ENCODE measurements at places on chromosomes 3 and 15. TPM values are rescaled to one million over a fixed set of nuclear protein-coding genes. Genes with fewer than 3 reads are reported as not detected.

CPNE9 gene
- not detected for total RNA-seq

- no peak for DNase-seq
Observed at GRCh38 chr15:77042955-77043920, 27.7 kb downstream of the TSPAN3 start.

- DNase-seq, result peak; percentile 36
Observed at GRCh38 chr15:44584162-44584749, 47.3 kb downstream of the EIF3J start.

DNA sequence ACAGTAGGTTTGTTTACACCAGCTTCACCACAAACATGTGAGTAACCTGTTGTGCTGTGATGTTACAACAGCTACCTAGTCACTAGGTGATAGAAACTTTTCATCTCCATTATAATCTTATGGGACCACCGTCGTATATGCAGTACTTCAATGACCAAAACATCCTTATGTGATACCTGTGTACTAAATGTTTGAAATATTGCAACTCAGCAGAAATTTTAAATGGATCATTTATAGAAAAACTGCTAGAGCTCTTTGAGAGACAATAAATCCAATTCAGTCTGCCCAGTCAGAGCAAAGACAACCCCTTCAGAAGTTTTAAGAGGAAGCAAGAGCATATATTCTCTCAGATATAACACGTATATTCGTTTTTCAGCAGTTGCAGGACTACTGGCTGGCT is 73.4 kb downstream of the THBS1 start:
- no peak for DNase-seq

GOLGA6A gene
- not detected for total RNA-seq

NECTIN3 gene
- 12.2 TPM for total RNA-seq

GRCh38 chr3:132456136-132456535 is 38.8 kb downstream of the DNAJC13 start:
- no peak for DNase-seq

GRCh38 chr3:120615847-120616609 is 19.9 kb downstream of the NDUFB4 start:
- DNase-seq, result peak; percentile 52

DNA sequence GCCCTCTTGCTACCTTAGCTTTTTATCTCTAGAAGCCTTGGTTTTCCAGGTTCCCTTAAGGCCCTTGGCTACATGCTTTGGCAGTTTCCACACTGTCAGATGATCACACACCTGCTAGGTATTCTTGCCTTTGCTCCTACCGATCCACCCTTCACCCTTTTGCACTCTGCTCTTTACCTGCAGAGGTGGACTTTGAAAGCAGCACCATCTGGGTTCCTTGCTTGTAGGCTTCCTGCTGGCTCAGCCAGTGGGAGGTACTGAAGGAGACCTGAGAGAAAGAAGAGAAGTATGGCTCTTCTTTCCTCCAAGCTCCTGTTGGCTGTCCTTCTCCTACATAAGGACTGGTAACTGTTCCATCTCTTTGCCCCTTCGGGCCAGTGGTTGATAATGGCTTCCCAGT is 7.3 kb upstream of the ZNF592 start:
- no peak for DNase-seq

GRCh38 chr3:11005686-11006256 is 13.2 kb downstream of the SLC6A1 start:
- DNase-seq, result no peak

RGMA gene
- 18.4 TPM for total RNA-seq

DNA sequence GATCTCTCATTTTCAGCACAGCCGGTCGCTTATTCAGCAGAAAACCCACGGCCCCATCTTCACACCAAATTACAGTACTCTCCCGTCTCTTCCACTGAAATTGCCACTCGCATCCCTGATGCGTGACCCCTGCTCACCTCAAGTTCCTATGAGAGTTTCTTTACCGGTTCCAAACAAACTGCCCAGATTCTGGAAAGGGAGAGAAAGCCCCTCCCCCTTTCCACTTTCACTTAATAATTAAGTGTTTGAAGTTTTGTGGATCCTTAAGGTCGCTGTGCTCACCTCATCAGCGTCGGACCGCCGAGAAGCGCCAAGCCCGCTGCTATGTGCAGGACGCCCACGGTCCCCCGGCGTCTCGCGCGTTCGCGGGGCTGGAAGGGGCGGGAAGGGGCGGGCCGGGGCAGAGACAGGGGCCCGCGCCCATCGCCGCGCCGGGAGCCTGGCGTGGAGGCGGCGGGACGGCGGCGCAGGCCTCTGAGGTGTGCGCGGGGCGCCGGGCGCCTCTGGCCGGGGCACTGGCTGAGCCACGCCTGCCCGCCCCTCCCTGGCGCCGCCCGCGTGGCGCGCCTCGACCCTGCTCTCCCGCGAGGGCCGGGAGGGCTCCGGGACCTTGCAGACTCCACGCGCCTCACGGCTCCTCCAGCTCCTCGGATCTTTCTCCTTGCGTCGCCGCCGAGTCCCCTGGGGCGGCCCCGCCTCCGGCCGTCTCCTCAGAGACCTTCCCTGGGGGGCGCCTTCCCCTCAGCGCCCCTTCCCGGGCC is at the start of gene GPR156:
TSS of gene GPR156 (minus strand) at position 476 of the 761 bp plus-strand sequence. CDS start 41,124 bp downstream, outside the sequence.
- no peak for DNase-seq

BUB1B gene
- 1.3 TPM for total RNA-seq

CACNA2D3 gene
- total RNA-seq, result 24.2 TPM

GRCh38 chr15:64776402-64776786 is 1.0 kb upstream of the RBPMS2 start:
- no peak for DNase-seq

USP50 gene
- total RNA-seq, result 0.47 TPM

GRCh38 chr3:58023531-58023930 is 15.3 kb downstream of the FLNB start:
- DNase-seq, result no peak

DNA sequence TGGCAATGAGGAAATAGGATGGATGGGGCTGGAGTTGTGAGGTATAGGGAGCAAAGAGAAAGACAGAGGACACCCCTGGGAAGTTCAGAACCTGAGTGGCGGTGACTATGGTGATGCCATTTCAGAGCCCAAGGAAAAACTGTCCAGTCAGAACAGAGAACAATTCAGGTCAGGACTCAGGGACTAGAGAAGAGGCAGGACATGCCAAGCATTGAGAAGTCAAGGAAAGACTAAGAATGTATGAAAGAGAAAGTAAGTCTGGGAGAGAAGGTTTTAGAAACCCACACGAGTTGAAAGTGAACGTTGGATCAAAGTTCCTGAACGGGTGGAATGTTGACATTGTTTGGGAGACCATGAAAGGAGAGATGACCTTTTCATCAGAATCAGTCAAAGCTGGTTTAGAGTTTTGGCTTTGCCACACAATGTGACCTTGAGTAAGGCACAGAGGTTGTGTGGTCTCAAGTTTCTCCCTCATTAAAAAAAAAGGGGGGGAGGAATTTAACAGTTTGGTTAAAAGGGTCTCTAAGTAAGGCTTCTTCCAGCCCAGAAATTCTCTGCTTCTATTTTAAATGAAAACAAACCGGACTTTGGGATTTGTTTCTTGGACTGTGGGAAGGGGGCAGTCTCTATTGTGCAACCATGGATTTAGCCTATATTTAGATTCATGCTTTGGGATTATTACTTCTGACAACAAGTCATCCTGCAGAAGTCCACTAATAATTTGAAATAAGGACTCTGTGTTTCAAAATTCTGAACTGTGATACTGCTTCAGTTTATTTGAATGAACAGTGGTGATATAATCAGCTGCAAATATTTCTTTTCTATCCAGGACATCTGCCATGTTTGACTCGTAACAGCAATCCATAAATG is 315.9 kb upstream of the TBL1XR1 start:
- no peak for DNase-seq

DNA sequence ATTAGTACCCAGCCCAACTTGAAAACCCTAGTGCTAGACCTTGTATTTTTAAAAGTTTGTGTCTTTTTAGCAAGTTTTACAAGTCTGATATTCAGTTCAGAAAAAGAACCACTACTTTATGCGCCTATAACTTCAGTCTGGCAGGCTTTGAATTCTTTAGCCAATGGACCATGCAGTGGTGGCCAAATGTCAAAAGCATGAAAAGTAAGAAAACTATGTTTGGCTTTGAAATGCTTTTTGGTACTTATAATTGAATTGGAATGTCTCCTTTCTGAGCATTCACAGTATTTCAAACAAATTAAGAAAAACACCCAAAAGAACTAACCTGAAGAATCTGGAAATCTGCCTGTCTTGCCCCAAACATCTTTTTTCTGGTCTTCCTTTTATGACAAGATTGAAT is 12.8 kb downstream of the WDR48 start:
- DNase-seq, result no peak

DNA sequence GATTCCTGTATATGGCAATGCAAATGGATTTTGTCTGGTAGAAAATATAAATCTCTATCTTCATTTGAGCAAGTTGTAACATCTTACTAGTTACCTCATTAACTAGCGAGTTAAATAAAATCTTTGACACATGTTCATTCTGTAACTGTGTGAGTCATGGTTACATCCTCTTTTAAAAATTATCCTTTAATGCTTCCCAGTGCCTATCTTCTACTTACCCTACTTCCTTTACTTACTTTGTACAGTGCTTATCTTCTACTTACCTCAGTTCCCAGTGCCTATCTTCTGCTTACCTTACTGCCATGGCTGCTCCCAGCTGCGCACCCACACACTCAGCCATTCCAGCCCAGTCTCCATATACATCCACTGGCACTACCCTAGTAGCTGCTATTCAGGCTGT is 71.9 kb upstream of the GOLGA8B start:
- no peak for DNase-seq

DNA sequence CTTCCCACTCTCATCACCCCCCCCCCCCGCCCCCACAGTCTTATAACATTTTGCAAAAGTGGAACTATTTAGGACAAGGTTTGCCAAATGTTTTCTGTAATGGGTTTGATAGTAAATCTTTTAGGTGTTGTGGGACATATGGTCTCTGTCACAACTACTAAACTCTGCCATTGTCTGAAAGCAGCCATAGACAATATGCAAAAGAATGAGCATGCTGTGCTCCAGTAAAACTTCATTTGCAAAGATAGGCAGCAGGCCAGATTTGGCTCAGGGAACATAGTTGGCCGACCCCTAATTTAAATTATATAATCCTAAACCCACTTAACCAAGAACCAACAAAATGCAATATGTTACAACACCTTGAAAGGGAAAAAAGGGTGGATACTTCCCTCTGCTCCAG is 46.4 kb downstream of the TIPARP start:
- no peak for DNase-seq

OIP5 gene
- total RNA-seq, result 0.21 TPM

DNA sequence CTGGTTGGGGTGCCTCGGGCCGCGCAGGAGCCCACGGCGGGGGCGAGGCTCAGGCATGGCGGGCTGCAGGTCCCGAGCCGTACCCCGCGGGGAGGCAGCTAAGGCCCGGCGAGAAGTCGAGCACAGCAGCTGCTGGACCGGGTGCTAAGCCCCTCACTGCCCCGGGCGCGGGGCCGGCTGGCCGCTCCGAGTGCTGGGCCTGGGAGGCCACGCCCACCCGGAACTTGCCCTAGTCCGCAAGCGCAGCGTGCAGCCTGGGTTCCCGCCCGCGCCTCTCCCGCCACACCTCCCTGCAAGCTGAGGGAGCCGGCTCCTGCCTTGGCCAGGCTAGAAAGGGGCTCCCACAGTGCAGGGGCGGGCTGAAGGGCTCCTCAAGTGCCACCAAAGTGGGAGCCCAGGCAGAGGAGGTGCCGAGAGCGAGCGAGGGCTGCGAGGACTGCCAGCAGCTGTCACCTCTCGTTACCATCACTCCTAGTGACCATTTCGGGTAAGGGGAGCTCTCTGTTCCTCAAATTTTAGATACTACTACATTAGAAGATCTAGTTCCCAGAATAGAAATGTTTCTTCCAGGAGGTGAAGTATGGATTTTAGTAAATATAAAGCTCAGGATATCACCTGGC is 417.0 kb upstream of the AGTR1 start:
- DNase-seq, result no peak

GRCh38 chr3:156433138-156433537 is 121.8 kb downstream of the SSR3 start:
- DNase-seq, result no peak

Data from left cardiac atrium (tissue), 4 donors.